ENCODE measurements at places on chromosomes 6 and 20.

- no peak for DNase-seq
Measured at GRCh38 chr6:138345565-138346285, 32.0 kb upstream of the SMIM28 start.

DNA sequence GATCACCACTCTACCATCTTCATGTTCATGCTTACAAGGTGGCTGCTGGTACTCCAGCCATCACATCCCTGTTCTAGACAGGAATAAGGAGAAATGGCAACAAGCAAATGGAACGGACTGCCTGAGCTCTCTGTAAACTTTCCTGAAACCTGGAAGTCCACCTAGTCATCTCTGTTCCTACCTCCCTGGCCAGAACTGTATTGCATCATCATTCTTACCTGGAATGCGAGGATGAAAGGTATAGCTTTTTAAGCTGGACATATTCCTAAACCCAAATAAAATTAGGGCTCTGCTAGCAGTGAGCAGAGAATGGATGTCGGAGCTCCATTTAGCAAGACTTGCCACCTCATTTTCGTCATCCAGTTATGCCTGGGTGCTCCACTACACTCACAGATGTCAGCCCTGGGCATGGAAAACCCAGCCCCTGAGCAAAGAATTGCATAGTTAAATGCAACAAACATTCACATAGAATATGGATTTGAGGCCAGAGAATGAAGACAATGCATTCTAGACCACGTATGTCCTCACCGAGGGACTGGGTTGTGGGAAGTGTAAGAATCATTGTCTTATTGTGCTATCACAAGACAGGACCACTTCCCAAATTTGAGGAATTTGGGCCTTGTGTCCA lies 214.3 kb upstream of the CDYL start:
- DNase-seq = no peak

GRCh38 chr20:7736336-7736735 lies 203.9 kb downstream of the HAO1 start:
- DNase-seq = no peak

DNA sequence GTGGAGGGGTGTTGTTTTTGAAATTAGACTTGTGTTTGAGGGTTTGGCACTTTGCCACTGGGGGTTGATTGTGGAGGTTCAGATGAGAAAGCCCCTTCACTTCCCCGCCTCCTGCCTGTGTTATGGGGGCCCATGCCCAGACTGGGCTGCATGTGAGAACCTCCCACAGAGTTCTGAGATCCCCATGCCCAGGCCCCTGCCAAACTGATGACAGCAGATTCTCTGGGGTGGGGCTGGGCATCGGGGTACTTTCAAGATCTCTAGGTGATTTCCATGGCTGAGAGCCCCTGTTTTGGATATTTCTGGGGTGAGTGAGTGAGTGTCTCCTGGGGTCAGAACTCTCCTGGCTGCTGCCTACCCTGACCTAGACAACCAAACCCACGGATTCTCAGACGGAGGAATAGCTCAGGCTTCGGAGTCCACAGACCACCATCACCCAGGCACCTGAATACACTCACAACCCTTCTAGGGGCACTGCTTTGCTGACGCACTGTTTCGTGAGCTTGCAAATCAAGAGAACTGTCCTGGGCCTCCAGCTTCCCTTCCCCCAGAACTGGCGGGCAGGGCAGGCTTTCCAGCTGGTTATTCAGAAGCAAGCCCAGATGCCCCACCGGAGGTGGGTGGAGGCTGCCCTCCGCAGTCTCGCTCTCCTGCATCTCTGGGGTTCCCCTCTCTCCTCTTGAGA lies 6.3 kb downstream of the BCAS1 start:
- DNase-seq = no peak

GRCh38 chr6:84042603-84043002 lies 9.0 kb downstream of the MRAP2 start:
- DNase-seq = no peak

DNA sequence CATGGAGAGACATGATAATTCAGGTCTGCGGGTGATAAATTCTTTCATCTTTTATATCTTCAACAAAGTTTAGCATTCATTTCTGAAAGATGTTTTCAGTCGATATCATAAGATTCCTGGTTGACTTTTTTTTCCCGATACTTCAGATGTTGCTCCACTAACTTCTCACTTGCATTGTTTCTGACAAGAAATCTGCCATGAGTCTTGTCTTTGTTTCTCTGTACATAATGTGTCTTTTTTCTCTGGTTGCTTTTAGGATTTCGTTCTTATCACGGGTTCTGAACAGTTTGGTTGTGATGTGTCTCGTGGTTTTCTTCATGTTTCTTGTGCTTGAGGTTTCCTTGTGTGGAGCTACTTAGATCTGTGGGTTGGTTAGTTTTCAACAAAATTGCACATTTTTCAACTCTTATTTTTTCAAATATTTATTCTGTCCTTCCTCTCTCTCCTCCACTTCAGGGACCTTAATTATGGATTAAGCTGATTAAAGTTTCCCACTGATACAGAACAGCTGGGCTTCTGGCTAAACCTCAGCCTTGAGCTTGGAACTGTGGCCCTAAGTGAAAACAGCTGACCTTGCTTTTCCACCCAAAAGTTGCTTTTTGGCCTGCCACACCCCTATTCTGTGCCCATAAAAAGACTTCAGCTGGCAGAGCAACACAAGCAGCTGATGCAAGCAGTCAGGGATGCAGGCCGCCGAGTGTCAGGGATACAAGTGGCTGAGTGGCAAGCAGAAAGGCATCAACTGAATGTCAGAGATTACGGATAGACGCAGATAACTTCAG lies 97.9 kb upstream of the SNX9 start:
- no peak for DNase-seq
